ENCODE measurements at places on chromosomes 6 and 20.
A peak's percentile ranks its signal among the peaks of the same experiment; 100 is the strongest.

GRCh38 chr20:63808964-63809674 lies 21.9 kb downstream of the ZBTB46 start:
- DNase-seq, result no peak

DNA sequence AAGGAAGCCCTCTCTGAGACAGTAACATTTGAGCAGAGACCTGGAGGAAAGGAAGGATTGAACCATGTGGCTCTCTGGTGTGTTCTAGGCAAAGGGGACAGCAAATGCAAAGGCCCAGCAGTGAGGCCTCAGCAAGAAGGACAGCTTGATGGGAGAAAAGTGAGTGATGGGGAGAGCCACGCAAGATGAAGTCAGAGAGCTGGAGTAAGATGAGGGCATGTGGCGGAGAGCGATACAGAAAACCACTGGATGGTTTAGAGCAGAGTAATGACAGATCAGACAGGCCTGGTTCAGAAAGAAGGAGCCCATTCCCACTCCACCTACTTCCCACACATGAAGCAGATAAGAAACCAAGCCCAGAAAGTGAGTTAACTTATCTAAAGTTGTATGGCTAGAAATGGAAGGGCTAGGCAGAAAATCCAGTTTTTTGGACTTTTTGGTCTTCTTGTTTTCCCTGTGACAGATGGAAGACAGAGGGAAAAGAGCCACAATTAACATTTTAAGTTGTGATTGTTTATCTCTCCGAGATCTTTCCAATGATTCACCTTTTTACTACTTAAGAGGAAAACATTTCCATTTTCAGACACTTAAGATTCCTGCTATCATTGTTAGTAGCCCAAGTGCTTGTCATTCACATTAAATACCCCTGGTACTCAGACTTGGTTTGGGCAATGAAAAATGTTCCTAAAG lies 723 bp upstream of the SNPH start:
- no peak for DNase-seq

DNA sequence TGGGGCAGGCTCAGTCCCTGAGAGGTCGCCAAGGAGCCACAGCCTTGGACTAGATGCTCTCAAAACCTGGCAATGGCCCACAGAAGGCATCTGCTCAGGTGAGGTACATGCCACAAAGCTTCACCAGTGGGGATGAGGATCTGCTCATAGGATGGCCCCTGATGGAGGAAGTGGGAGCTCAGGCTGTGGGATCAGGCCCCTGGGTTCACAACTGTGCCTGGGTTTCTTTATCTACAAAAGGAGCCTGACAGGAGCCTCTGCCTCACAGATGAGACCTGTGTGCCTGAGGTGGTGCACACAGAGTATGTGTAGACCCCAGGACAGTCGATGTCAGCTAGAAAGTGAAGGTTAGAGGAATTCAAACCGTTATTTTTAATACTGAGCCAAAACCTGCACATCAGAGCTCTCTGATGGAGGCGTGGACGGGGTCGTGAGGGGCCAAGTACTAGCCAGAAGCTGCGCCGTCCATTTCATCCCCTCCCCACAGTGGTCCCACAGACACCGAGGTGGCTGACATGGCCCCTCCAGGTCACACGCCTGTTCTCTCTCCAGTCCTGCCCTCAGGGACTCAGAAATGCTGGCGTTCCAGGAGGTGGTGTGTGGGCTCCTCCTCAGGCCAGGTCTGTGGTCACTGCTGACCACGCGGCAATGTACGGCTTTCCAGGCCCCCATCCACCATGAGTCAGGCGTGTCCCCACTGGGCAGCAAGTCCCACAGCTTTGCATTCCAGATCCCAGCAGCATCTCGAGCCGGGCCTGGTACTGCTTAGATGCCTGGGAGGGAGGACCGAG lies 33.3 kb downstream of the NTSR1 start:
- DNase-seq, result no peak

DNA sequence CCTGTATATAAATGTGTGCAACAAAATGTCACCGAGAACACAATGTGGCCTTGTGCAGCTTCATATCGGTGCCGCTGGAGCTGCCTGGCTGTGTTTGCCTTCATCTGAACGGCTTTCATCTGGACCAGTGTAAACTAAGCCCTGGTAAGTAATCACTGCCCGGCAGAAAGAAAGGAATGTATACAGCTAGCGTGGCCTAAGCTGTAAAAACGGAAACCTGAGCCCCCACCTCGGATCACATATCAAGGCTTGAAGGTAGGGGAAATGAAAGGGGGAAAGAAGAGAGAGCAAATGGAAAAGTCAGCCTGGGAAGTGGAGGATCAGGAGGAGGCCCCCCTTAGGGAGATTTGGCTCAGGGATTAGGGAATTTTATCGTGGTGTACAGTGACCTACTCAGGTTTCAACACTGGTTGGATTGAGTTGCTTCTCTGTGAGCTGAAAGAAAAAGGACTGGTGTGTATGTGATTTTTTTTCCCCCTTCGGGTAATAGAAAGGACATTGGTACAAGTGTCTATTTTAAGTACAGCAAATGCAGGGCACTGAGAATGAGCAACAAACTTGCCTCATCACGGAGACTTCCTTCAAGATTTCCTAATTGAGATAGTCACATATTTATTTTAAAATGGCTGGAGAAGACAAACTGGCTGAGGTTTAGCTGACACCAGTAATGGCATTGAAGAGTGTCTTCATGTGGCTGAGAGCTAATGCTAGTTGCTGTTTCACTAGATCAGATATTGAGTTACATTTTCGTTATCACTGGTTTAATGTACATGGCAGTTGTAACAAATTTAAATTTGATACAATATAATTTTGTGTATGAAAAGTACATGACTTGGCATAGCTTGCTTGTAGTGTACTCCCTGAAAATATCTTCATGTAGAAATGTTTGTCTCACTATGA lies 3.5 kb downstream of the SOBP start:
- DNase-seq, result no peak

- peak; percentile 13 for DNase-seq
Observed at GRCh38 chr6:143536461-143536865, 24.9 kb upstream of the FUCA2 start.

DNA sequence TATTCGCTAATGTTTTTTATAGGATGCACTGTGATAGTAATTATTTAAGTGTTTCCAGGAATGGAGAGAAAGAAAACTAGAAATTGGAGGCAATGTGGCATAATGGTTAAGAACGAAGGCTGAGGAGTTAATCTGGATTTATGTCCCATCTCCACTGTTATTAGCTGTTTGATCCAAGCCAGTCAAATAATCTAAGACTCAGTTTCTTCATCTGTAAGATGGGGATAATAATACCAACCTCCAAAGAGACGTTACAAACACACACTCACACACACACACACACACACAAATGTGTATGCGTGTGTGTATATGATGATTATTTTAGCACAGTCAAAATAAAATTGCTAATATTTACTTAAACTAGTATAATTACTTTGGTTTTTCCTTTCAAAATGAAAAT lies 36.9 kb upstream of the TPD52L1 start:
- DNase-seq, result no peak

- no peak for DNase-seq
Observed at GRCh38 chr6:135088281-135088680, 33.7 kb upstream of the HBS1L start.

GRCh38 chr6:7317538-7317937 lies 4.5 kb upstream of the SSR1 start:
- no peak for DNase-seq

- no peak for DNase-seq
Observed at GRCh38 chr6:168948002-168948401, 305.6 kb downstream of the THBS2 start.

DNA sequence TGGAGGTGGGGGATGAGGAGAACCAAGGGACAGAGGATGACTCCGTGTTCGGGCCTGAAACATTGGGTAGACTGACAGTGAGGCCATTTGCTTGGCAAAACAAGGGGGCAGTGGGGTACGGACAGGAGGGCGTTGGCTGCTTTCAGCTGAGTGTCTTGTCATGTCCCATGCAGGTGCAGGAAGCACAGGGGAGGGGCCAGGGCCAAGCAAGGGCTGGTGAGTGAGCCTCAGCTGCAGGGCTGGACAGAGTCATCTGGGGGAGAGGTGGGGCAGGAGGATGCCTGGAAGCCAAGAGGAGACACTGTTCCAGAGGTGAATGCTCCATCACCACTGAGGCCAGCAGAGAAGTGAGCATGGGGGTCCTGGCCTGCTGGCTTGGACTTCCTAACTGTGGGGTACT lies 78.4 kb downstream of the ERMARD start:
- no peak for DNase-seq

DNA sequence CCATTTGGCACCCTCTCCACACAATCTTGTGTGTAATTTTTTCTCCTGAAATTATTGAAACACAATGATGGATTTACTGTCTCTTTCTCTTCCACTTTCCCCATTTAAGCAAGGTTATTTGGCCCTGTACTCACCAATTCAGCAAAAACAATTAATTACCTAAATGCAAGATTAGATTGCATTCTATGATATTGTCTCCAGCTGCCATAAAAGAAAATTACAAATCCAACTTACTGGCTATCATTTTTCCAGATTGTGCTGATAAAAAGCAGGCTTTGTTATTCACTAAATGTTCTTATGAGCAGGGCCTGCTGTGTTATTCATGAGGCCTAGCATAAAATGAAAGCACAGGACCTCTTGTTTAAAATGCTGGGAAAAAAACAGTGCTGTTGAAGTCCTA lies 95.8 kb upstream of the IRAK1BP1 start:
- DNase-seq, result no peak

DNA sequence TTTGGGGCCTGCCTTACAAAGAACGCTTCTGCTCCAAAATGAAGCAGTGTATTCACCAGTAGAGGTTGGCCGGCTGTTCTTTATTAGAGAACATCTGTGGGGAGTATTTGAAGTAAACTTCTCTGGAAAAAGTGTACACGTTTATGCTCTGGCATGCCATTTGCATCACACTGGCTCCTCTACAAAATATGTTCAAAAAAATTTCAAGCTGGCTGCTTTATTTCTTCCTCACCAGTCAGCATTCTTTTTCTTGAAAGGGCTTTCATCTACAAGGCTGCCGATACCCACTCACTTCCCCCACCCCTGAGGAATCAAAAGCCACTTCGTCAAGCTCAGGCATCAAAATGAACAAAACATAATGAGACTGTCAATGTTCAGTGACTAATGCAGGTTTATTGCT lies 294.1 kb downstream of the TFAP2B start:
- DNase-seq, result no peak

- DNase-seq, result peak; percentile 49
Observed at GRCh38 chr6:108492131-108492766, 68.5 kb upstream of the FOXO3 start.

- peak; percentile 7 for DNase-seq
Observed at GRCh38 chr6:53483423-53484353, 61.2 kb downstream of the GCLC start.
